ENCODE measurements at places on chromosomes 13 and 19.

- DNase-seq: peak; percentile 57
These were observed 19.0 kb downstream of the BIVM start for GRCh38 chr13:102817907-102818306.

GRCh38 chr13:99303863-99304521, 3.2 kb downstream of the GPR183 start:
- no peak for DNase-seq

GRCh38 chr13:44437356-44438233, 64.0 kb downstream of the SERP2 start:
- peak; percentile 44 for DNase-seq

GRCh38 chr19:3573162-3573857, 566 bp downstream of the HMG20B start:
- DNase-seq: no peak

GRCh38 chr19:29596885-29597525, 9.1 kb upstream of the POP4 start:
- peak; percentile 32 for DNase-seq

- DNase-seq: no peak
These were observed 11.8 kb downstream of the PALM start for GRCh38 chr19:720345-721160.

GRCh38 chr13:56396318-56396717, 744.4 kb upstream of the PRR20A start:
- no peak for DNase-seq

DNA sequence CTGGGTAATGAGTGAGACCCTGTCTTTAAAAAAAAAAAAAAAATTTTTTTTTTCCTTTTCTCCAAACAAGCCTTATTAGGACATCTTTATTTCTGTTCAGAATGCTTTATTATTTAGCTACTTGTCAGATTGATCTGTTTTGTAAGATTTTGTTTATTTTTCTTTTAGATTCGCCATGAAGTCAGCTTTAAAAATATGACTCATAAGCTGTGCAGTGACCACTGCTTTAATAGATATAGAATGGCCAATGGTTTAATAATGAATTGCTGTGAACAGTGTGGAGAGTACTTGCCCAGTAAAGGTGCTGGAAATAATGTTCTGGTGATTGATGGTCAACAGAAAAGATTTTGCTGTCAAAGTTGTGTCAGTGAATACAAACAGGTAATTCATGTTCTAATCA, 47.7 kb downstream of the ZMYM2 start:
- DNase-seq: peak; percentile 8

DNA sequence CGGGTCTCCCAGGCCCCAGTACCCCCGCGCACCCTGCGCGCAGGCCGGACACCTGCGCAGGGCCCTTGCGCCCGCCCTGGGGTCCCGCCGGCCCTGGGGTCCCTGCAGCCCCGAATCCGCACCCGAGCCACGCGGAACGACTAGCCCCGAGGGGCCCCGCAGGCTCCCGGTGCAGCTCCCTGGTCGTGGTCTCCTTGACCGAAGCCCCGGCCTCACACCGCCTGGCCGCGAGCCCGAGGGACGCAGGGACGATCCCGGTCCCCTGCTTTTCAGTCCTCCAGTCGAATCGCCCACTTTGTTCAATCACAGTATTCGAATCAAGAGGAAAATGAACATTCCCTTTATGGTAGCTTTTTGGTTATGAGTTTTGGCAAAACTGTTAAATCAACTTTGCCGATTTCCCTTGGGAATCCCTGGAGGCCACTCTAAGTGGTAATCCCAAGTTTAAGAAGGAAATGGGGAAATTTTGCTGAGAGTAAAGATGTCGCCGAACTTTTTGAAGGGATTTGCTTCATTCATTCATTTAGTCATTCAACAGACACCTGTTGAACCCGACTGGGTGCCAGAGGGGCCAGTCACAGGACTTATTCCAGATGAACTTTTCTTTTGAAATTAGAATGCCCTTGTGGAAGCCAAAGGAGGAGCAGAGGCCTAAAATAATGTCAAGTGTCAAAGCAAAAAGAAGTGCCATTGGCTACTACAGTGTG, 75.0 kb downstream of the ZIC5 start:
- DNase-seq: no peak

DNA sequence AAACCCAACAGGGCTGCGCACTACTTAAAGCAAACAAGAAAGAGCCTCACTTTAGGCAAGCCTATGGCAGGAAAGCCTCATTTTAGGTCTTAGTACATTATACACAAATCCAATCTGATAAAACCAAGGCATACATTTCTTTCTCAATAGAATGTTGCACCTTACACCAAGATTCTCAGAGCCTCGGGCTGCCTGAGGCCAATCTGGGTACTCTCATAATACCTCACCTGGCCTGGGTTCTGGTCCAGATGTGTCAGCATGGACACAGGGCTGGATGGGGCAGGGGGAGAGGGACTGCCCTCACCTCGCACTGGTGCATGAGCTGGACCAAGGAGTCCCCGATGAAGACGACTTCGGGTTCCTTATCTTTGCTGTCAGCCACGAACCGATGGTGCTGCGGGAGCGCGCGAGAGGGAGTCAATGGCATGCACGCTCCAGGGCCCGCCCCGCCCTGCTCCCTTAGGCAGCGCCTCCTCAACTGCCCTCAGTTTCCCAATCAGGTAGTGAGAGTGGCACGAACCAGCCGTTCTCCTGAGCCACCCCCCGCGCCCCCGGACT, at the start of gene PRR19:
Gene PRR19, plus strand, starts transcription at position 487 of the 558 bp plus-strand sequence. CDS start 7,453 bp downstream, outside the sequence.
- DNase-seq: no peak

DNA sequence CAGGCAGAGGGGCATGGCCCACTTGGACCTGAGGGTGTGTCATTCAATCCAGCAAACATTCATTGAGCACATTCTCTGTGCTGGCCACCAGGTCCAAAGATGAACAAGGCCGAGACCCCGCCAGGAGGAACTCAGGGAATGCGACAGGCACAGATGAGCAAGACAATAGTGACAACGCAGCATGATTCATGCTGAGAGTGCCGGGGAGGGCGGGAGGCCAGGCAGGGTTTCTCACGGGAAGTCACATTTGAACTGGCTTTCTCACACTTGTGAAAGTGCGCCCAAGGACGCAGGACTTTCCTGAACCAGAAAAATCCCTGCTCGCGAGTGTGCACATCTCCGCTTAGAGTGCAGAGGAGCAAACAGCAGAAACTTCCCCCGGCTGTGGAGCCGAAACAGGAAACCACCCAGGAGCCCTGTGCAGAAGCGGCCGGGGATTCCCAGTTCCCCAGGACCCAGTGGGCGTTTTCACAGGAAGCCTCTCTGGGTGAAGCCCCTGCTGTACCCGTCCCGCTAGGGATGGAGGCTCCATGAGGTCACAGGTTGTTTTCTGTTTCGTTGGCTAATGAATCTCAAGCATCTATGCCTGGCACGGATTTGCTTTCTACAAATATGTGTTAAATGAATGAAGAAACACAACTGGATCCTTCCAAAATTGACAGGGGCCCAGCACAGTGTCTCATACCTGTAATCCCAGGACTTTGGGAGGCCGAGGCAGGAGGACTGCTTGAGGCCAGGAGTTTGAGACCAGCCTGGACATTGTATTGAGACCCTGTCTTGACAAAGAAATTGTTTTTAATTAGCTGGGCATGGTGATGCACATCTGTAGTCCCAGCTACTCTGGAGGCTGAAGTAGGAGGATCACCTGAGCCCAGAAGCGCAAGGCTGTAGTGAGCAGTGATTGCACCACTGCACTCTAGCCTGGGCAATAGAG, 68.4 kb upstream of the TM9SF2 start:
- peak; percentile 56 for DNase-seq

GRCh38 chr13:86098511-86098910, 299.3 kb upstream of the SLITRK6 start:
- no peak for DNase-seq

- no peak for DNase-seq
These were observed 58.4 kb downstream of the ELF1 start for GRCh38 chr13:40960716-40961115.

- no peak for DNase-seq
These were observed 120.9 kb upstream of the TSC22D1 start for GRCh38 chr13:44697058-44697457.

DNA sequence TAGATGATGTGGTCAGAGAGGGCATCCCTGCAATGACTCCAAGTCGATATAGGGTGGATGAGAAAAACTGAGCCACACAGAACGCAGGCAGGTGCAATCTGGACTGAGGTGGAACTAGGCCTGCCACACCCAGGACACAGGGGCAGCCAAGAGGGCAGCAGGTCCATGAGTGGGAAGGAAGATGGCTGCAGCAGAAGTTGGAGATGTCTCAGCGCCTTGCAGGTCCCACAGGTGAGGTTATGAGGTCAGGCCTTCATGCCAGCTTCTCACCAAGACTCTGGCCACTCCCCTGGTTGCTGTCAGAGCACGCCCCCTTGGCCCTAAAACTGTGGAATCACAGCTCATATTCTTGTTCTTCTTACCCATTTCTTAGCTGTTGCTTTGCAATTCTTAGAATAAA, 147.7 kb upstream of the VSTM2B start:
- DNase-seq: no peak

GRCh38 chr19:33488826-33489225, 32.8 kb downstream of the PEPD start:
- no peak for DNase-seq

GRCh38 chr13:87331178-87331577, 340.0 kb upstream of the SLITRK5 start:
- no peak for DNase-seq

GRCh38 chr13:70534466-70534865, 426.2 kb upstream of the KLHL1 start:
- DNase-seq: no peak

DNA sequence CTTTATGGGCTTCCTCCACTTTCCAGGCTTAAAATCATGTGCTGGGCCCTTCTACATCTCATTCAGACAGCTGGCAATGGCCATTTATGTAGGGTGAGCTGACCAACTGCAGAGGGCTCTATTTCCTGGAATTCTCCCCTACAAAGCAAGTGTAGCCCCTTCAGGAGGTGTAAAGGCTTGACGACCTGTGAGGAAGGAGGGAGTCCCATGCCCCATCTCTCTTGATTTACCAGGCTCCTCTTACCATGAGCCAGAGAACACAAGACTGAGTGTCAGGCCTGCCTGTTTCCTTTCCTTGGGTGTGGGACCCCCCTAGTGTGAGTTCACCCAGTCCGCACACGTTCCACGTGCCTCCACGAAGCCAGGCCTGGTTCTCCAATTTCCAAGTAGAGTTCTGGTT, 16.6 kb downstream of the ZNF536 start:
- no peak for DNase-seq

DNA sequence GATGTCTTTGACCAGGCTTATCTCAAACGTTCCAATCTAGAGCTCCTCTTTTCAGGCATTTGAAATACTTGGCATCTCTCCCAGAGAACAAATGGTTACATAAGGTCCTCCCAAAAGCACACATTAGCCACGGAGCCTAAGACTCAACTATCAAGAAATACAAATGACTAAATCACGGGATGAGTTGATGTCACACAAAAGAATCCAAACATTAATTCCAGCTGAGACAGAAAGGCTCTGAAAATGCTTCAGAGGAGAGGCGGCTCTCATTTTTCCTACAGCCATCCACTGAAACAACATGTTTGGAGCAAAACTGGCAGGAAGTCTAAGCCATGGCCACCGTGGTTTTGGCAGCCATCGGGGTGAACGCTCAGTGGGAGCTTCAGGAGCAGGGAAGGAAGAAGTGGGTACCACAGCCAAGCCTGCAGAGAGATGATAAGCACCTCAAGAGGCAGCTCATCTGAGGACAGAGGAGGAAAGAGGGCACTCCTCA, 122.5 kb downstream of the STK24 start:
- peak; percentile 94 for DNase-seq

DNA sequence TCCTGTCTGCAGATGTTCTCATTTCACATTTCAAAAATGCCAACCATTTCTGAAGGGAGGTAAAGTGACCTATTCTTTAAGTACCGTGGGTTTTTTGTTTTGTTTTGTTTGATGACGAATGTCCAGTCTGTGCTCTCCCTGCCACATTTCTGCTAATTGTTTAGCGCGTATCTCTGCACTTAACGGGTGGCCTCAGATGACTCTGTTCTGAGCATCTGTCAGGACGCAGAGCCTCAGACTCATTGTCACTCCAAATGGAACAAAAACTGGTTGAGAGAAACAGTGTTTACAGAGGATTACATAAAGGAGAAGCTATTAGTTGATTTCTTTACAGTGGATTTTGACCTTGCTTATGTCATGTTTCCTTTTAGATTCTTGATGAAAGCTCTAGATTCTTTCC, 23.7 kb downstream of the TPP2 start:
- DNase-seq: no peak

GRCh38 chr19:5128936-5129389, 160.1 kb downstream of the KDM4B start:
- no peak for DNase-seq

- DNase-seq: no peak
These were observed 5.9 kb downstream of the TRAPPC6A start for GRCh38 chr19:45172173-45172572.

DNA sequence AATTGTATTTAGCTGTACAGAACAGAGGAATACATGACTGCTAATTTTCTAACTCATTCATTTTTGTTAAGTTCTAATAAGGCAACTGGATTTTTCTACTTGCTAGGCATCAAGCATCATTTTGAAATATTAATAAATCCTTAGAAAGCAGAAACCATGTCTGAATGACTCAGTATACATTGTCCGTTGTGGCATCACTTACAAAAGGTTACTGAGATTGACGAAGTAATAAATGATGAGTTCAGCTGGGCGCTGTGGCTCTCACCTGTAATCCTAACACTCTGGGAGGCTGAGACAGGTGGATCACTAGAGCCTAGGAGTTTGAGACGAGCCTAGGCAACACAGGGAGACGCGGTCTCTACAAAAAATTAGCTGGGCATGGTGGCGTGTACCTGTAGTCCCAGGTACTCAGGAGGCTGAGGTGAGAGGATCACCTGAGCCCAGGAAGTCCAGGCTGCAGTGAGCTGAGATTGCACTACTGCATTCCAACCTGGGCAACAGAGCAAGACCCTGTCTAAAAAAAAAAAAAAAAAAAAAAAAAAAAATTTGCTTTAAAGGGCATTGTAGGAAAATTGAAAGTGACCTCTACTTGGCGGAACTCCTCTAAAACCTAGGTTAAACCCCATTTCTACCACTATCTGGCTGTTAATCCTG, 36.6 kb downstream of the LHFPL6 start:
- DNase-seq: no peak

DNA sequence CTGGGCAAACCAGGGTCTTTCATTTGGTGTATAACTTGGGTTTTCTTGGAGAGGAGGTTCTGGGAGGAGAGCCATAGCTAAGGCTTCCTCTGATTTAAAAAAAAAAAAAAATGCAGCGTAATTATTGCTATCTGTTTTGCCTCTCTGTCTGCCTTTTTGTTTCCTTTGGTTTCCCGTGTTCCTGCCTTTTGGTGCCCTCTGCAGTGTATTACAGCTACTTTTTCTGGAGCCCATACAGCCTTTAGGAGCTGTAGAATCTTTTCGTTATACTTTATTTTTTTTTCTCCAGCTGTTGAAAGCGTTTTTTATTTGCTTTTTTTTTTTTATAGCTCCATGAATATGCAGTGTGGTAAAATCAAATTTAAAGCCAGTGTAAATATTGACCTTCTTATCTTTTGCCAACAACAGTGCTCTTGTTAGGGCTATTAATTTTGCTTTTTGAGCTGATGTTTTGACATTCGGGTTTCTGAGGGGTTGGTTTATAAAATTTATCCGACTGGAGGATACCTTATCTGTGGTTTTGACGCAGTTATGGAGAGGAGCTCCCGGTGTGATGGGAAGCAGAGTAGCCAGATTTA, 38.1 kb downstream of the ZNF493 start:
- DNase-seq: no peak

- DNase-seq: no peak
These were observed 146.2 kb downstream of the UGGT2 start for GRCh38 chr13:95906999-95907398.

All from fibroblast of skin of abdomen (primary cell).